ENCODE measurements at places on chromosomes 6 and 20.

DNA sequence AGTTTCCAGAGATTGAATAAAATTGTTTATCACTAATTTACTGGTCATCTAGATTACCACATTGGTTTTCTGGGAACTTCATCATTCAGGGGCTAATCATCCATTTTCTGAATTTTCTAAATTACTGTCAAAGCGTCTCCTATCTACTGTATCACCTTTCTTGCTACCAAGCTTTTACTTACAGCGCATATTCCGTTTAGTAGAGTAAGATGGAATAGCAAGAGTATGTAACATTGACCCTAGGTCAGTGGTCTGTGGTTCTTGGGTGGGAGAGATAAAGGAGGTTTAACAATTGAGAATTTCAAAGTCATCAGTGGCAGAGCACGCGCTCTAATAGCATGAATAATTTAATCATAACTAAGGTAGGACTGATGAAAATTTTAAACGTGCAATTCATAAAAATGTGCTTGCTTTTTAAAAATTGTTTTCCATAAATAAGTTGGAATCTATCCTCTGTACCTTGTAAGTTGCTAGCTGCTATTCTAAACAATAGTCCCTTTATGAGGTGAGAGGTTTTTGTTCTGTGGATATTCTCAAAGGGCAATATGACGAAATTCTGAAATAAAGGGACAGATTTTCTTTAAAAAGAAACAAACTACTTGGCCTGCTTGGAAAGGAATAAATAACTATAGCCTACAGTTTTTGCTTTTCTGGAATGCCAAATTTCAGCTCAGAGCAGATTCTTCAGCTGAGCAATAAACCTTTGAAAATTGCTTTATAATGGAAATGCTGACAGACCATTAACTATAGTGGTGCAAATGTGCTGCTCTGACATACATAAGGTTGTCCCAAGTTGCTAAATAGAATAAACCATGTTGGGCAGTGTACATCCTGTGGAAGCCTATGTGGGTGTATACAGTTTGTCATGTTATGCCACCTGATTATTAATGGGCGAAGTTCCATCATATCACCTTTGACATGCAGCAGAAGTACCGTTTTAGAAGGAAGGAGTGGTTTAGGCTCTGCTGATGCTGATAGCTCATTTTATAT lies 84.1 kb downstream of the ZFAND3 start:
- no peak for DNase-seq

GRCh38 chr20:16362642-16363041 lies 210.6 kb downstream of the KIF16B start:
- DNase-seq, result no peak

DNA sequence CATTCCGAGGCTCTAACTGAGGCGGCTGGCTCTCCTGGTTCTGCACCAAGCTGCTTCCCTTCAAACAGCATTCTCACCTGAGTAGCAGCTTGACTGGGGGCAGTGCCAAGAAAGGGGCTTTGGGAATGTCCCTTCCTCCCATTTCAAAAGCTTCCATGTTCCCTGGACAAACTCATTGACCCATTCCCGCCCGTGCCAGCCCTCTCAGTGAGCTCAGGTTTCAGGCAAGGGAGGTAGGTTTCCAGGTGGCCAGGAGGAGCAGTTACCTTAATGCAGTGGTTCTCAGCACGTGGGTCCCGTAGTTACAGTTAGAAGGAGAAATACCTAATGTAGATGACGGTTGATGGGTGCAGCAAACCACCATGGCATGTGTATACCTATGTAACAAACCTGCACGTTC lies 135.2 kb downstream of the ELOVL4 start:
- no peak for DNase-seq

DNA sequence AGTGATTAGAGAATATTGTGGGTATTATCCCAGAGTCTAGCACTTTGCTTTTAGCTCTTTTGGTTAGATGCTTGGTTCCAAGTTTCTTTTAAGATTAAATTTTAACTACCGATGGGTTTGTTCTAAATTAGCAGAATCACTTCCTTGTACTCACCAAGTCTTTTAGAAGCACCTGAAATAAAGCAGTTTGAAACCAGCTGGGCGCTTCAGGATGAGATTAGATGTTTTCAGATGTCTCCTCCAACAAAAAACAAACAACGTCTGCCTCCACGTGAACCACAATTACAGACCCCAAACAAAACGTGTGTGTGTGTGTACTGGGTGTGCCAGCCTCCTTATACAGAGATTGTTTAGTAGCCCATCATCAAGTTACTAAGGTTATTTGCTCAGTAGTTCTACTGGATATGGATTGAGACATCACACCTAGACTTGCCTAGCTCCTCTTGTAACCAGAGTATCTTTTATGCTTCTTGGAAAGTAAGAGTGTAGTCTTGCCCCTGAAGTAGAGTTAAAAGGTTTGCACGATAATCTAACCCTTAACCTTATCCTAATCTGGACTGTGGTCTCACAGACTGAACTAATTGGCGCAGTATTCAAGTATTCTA lies 2.3 kb downstream of the DSTN start:
- no peak for DNase-seq

GRCh38 chr20:35821807-35822242 lies 50.0 kb downstream of the PHF20 start:
- DNase-seq, result no peak

DNA sequence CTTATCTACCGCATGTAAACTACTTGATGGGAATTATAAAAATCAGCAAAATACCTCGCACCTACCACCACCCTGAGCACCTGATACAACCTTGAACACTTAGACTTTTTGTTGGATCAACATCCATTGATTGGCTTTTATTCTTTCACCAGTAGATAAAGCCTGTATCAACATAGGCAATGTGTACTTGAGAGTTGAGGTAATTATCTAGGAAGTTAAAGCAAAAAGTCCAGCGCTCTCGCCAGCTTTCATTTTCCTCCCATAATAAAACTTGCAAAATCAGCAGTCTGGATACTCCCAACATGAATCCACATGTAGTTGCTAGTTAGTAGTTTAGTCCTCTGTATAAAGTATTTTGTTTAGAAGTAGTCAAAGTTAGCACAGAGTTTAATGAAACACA lies 132.0 kb upstream of the PRDM1 start:
- DNase-seq, result no peak

- DNase-seq, result no peak
Measured at GRCh38 chr20:49276961-49277785, 684 bp downstream of the ZNFX1 start.

- DNase-seq, result no peak
Measured at GRCh38 chr6:44533421-44533820, 145.9 kb downstream of the CDC5L start.

DNA sequence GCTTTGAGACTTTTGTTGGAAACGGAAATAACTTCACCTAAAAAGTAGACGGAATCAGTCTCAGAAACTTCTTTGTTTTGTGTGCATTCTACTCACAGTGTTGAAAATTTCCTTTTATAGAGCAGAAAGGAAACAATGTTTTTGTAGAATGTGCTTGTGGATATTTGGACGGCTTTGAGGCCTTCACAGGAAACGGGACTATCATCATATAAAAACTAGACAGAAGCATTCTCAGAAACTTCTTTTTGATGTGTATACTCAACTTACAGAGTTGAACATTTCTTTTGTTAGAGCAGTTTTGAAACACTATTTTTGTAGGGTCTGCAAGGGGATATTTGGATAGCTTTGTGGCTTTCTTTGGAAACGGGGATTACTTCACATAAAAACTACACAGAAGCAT lies 627.5 kb upstream of the ZNF337 start:
- no peak for DNase-seq

Data from SHP77 (cell line).